ENCODE measurements at places on chromosomes 7 and 10.

DNA sequence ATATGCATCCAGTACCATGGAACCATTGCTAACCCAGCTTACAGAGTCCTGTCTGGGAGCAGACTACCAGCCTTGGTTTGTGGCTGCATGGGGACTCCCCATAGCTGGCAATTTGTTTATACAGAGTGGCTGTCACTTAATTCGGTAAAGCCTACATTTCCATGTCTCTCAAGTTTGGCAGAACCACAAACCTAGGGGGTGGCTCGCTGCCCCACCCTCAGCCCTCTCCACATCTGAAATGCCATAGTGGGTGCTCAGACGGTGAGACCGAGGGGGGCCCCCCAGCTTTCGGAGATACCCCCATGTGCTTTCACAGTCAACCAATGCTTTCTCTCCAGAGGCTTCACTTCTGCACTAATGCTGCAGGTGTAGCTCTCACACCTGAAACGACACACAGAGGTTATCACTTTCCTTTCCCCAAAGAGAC, 75.5 kb upstream of the KAT6B start:
- no peak for DNase-seq

GRCh38 chr7:49001610-49002033, 77.3 kb downstream of the CDC14C start:
- DNase-seq = peak; percentile 50

DNA sequence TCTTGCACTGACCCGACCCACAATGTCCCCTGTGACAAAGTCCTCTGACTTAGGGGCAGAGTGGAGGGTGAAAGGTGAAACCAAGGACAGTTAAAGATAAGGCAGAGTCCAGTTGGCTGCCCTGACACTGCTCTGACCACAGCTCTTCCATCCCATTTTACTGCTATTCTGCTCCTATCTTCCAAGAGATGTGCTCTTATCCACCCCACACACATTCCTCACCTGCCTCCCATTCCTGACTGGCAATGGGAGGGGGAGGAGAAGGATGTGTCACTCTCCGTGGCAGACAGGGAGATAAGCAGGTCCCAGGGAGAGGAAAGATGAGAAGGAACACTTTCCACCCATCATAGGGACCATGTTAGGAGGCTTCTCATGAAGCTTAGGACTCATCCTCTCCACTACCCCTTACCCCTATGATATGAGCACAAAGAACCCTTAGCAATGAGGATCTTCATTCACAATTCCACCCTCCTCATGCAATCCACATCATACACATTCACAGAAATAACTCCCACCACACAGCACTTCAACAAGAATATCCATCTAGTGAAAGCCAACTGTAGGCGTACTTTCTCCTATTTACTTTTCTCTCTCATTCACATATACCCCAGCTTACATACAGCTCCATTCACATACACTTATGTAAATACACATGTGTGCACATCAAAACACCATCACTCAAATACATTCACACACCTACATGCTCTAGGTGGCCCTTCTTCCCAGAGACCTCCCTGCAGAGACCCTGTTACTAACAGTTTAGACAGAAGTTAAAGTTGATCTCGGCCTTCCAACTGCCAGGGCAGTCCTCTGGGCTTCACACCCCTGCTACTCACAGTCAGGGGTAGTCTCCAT, 6.6 kb downstream of the SYNPO2L start:
- no peak for DNase-seq

DNA sequence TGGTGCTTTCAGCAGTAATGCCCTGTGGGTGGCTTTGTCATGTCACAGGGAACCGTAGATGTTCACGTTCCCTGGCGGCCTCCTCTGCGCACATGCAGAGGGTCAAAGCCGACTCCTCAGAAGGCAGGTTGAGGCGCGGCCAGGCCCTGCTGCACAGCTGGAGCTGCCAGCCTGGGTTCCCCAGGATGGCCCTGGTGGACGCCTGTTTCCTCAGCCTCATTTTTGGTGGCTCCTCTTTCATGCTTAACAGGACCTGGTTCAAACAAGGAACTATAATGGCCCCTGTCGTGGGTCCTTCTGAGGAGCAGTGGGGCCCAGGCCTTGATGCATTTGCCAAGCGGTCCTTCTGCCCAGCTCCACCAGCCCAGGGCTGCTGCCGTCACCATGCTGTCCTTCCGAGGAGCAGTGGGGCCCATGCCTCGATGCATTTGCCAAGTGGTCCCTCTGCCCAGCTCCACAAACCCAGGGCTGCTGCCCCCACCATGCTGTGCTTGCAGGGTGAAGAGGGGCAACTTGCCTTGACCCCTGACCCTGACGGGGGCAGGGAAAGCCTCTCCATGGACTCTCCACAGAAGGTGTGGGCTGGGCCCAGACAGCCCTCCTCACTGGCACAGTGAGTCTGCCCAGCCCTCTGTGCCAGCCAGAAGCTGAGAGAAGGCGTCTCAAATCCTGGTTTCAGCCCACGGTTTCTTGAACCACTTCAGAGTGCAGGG, 338.2 kb downstream of the TCERG1L start:
- DNase-seq = no peak

DNA sequence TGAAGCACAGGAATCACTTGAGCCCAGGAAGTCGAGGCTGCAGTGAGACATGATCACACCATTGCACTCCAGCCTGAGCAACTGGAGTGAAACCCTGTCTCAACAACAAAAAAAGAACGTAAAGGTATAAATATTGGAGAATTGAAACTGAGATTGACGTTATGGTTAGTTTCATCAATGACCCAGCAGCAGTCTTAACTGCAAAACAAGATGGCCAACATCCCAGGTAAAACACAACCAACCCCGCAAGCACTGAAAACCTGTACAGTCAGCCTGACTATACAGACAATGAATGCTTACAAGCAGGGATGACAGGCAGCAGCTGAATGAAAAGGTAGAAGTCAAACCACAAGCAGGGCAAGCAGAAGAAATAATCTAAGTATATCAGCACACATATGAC, 34.7 kb downstream of the WAPL start:
- no peak for DNase-seq

GRCh38 chr7:23788843-23789242, 78.8 kb downstream of the STK31 start:
- no peak for DNase-seq

DNA sequence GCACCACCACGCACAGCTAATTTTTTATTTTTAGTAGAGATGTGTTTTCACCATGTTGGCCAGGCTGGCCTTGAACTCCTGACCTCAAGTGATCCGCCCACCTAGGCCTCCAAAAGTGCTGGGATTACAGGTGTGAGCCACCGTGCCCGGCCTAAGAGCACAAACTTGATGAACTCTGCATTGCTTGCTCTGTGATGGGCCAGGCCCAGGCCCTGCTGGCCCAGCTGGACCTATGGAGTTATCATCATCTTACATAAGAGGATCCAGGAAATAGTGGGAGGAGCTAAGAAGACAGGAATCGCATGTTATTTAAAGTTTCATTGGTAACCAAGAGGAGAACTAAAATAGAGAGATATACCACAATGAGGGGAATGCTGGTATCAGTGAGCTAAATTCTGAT, 86.9 kb downstream of the DAGLB start:
- DNase-seq = no peak

GRCh38 chr10:6464862-6465430, 115.1 kb downstream of the PRKCQ start:
- no peak for DNase-seq

DNA sequence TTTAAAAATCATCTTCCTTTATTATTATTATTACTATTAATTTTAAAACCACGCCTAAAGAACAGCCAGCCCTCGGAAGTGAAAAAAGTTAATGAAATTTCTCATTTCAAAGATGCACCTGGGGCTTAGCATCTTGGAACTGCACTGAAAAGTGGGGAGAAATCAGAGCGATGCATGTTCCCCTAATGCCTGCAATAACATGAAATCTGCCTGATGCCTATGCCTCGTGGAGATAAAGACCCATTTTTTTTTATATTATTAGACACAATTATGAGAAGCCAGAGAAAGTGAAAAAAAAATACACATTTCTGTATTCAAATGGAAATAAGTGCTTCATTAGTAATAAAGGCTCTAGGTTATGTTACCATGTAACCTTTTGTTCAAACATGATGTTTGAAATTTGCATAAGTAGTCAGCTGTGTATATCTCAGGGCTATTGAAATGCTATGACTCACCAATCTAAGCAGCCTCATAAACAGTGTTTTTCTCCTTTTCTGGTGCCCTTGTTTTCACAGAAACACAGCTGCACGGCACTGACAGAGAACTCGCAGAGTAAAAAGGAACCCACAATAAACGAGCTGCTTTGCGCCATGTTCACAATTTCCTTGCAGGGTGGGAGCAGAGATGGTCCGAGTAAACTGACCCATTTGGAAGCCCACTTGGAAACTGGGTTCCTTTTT, 175.8 kb upstream of the PRKCQ start:
- DNase-seq = no peak

Measured in activated CD4-positive, alpha-beta T cell treated with anti-CD3 and anti-CD28 coated beads, Interleukin-10, Interleukin-2, amounts not matched to agents 100 ng/mL and 50 ng/mL, durations not matched to agents 16 hours and 8 hours (primary cell).